ENCODE measurements at places on chromosomes 1 and 21.

GRCh38 chr1:93694039-93694438 is 12.4 kb upstream of the BCAR3 start:
- DNase-seq: no peak

DNA sequence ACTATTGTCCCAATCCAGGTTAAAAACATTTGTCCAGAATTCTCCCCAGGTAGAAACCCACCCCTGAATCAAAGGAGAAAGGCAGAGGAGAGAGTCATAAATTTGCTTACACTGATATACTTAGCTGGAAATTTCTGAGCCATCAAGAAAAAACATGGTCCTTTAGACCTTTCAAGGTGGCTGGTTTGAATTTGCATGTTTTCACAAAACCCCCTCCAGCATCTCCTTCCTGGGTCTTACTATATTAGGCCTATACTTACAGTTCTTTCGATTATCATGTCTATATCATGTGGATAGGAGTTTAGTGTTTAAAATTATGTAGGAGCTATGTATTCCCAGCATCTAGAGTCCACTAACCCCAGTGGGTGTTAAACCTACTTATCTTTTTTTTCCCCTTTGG is 178.2 kb downstream of the PLPP3 start:
- DNase-seq: no peak

- DNase-seq: no peak
These were observed 20.5 kb upstream of the TENT5B start for GRCh38 chr1:27033043-27033746.

DNA sequence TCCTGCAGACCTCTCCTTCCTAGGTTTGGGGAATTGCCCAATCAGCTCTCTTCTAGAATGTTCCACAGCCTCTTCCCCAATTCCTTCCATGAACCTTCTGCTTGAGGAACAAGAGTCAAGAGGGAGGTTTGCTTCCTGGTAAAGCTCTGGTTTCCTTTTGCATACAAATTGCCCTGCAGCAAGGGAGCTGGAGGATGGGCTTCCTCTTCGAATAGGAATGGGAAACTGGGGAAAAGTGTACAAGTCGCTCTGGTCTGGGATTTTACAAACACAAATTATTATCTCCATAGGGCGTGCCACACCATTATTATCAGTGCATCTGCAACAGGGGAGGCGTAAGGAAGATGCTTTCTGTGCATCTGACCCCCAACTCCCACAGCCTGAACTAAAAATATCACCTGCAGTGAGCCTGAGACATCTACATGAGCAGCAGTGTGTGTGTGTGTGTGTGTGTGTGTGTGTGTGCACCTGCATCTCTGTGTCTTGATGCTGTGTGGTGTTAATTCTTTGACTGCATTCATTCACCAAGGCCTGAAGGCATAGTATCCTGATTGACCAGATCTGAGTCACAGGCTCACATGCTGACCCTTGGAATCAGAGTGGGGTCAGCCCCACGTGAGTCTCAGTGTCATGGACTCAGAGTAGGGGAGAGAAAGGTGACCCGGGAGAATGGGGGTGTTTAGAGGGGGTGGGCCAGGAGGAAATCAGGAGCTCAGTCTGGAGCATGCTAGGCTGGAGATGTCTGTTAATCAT is 272.9 kb downstream of the KAZN start:
- DNase-seq: no peak

- DNase-seq: no peak
These were observed 31.5 kb upstream of the DUSP10 start for GRCh38 chr1:221773383-221773782.

DNA sequence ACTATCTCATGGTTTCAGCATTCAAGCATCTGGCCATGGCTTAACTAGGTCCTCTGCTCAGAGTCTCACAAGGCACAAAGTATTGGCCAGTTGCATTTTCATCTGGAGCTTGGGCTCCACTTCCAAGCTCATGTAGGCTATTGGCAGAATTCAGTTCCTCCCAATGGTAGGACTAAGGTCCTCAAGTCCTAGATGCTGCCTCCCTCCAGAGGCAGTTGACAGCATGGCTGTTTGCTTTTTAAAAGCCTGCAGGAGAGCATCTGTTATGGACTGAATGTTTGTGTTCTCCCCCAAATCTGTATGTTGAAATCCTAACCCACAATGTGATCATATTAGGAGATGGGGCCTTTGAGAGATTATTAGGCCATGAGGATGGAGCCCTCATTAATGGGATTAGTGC is 38.0 kb upstream of the HLX start:
- no peak for DNase-seq

GRCh38 chr1:14724678-14725077 is 126.2 kb downstream of the KAZN start:
- no peak for DNase-seq

- no peak for DNase-seq
These were observed 163.5 kb downstream of the NFIA start for GRCh38 chr1:61245696-61246400.

Measured in activated naive CD4-positive, alpha-beta T cell treated with Interleukin-2 at 50 U/mL for 16 hours (primary cell).